ENCODE measurements at places on chromosomes 1 and 21.

DNA sequence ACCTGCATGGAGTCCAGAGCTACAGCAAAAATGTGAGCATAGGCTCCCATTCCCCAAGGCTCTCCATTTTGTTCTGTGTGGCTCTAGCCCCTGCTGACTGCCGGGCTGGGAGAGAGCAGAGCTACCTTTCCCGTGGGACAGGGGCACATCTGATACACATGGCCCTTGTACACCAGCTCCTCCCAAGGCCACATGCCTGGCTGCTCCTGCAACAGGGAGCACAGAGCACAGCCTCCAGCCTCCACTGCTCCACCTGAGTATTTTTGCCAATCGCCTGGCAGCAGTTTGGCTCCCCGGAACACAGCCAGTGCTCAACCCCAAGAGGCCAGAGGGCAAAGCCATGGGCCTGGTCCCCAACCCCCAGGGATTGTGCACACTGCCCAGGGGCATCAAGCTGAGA, 146.5 kb downstream of the CHD1L start:
- H3K4me3 ChIP-seq: no peak overlapping the region
- no peaks in the 10 kb centered on the region for H3K36me3 ChIP-seq
- H3K27ac ChIP-seq: no peak overlapping the region
- no peak for DNase-seq
- peaks cover 13% of the 10 kb centered on the region for H3K27me3 ChIP-seq
- no peaks in the 10 kb centered on the region for H3K4me1 ChIP-seq

- no peak for DNase-seq
- no peaks in the 10 kb centered on the region for H3K36me3 ChIP-seq
- no peaks in the 10 kb centered on the region for H3K27me3 ChIP-seq
These were observed 4.5 kb upstream of the DHRS3 start for GRCh38 chr1:12622506-12622905.

GRCh38 chr1:31166462-31166861, 73.2 kb downstream of the NKAIN1 start:
- H3K27ac ChIP-seq: no peak overlapping the region
- no peaks in the 10 kb centered on the region for H3K4me1 ChIP-seq
- no peak overlapping the region for H3K4me3 ChIP-seq
- DNase-seq: no peak
- H3K36me3 ChIP-seq: no peaks in the 10 kb centered on the region

- no peak overlapping the region for H3K4me3 ChIP-seq
- H3K27ac ChIP-seq: no peak overlapping the region
- H3K4me1 ChIP-seq: no peaks in the 10 kb centered on the region
- no peaks in the 10 kb centered on the region for H3K36me3 ChIP-seq
These were observed 494.9 kb downstream of the KIF26B start for GRCh38 chr1:245649666-245650065.

DNA sequence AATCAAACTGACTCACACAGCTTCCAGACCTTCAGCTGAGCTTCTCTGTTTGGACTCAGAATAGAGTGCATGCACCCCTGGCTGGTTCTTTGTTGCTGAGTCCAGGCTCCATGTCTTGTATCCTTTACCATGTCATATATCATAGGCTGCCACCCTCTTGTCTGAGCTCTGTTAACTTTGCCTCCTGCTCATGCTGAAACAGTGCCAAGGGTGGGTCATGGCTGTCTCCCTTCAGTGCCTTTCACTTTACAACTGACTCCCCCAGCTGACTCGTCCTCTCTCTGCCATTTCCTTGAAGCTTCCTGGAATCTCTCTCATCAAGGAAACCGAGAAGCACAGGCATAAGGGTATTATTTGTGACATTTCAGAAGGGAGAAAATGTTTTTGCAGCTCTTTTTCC, 885.3 kb downstream of the TTLL7 start:
- H3K4me3 ChIP-seq: no peak overlapping the region
- no peaks in the 10 kb centered on the region for H3K36me3 ChIP-seq
- H3K27me3 ChIP-seq: no peaks in the 10 kb centered on the region
- DNase-seq: no peak

DNA sequence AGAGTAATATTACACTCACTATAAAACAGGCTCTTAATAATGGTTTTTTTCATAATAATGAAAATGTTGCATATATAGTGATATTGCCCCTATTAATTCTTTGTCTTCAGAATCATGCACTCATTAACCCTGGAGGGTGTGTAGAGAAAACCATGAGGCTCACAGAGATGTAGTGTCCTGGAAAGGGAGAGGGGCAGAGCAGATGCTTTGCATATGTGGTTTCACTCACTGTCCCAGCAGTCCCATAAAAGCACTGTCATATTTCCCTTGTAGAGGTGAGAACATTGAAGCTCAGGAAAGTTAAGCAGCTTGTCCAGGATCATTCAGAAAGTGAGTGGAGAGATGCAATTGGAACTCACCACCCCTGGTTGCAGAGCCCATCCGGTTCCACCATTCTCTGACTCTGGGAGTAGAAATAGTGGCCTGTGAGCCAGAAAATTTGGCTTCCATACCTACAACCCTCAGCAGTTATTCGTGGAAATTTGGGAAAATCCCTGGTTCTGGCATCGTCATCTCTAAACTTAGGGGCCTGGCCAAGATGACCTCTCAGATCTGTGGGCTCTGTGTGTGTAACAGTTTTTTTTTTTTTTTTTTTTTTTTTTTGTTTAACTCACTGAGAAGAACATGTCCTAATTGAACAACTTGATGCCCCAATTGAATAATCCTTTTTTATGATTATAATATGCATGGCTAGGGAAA, 86.4 kb downstream of the RGL1 start:
- no peak overlapping the region for H3K27ac ChIP-seq
- no peaks in the 10 kb centered on the region for H3K36me3 ChIP-seq
- peaks cover 23% of the 10 kb centered on the region for H3K4me1 ChIP-seq
- DNase-seq: no peak
- no peaks in the 10 kb centered on the region for H3K27me3 ChIP-seq

Data from T-cell (primary cell).